Stimulated activated CD4-positive, alpha-beta T cell treated with anti-CD3 and anti-CD28 coated beads, TNF-alpha, amount 100 ng/mL, for 4 hours (primary cell): ENCODE measurements at places on chromosomes 3 and 15.

GRCh38 chr3:149085828-149086231 lies 503 bp downstream of the HLTF start:
- no peak for DNase-seq

DNA sequence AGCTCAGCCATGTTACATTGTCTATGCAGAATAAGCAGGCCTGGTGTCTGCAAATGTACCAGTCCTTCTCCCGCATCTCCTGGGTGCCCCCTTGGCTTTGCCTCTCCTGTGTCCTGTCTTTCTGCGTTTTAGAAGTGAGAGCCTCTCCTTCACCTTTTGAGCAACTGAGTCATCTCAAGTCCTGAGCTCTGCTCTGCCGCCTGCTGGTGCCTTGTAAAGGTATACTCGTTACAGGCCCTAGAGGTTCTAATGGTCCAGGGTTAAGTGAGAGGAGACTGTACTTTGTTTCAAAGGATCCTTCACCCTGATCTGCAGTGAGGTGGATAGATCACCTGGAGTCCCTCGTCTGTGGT lies 12.6 kb downstream of the GHRL start:
- DNase-seq: no peak

- no peak for DNase-seq
Observed at GRCh38 chr15:70091726-70092463, 5.8 kb downstream of the TLE3 start.

- no peak for DNase-seq
Observed at GRCh38 chr3:14448756-14449727, 46.6 kb downstream of the SLC6A6 start.

- DNase-seq: no peak
Observed at GRCh38 chr3:9930804-9931418, 2.7 kb upstream of the CRELD1 start.

DNA sequence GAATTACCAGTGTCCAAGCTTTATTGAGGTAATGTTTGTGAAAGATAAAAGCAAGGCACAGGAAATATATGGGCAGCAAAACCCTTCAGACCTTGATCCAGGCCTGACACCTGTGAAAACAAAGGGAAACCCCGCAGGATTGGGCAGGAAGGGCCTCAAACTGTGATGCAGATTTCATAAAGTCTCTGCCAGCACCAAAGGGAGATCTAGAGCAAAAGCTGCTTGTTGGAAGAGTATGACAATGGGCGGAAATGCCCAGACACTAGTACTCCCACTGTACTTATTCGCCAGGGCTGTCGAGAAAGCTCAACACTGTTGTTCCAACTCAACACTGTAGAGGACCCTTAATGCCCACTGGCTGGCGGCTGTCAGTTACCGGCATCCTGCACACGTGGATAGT lies 207.9 kb downstream of the CD47 start:
- no peak for DNase-seq

DNA sequence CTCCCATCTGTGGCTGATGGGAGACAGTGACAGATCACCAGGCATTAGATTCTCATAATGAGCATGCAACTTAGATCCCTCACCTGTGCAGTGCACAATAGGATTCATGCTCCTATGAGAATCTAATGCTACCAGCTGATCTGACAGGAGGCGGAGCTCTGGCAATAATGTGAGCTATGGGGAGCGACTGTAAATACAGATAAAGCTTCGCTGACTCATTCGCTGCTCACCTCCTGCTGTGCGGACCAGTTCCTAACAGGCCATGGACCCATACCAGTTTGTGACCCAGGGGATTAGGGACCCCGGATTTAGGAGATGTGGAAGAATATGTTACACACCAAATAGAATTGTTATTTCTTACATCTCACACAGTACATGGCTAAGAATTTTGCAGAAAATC lies 6.7 kb downstream of the ARGFX start:
- DNase-seq: no peak

DNA sequence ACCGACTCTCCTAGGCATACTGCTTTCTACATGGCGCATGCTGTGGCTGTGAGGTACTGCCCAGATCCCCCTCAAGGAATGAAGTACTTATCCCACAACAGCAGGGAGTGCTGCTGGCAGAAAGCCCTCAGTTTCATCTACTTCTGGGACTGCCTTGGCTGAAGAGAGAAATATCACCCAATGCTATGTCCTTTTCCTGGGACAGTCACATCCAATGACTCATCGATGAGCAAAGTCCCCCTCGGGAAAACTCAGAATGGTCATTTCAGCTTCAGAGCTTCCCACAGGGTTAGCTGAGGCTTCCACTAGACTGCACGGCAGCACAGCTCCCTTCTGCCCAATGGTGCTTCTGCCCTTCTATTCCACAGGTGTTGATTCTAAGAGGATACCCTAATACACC lies 3.6 kb upstream of the NMD3 start:
- DNase-seq: no peak

GRCh38 chr15:78422571-78423340 lies 15.3 kb upstream of the IREB2 start:
- DNase-seq: peak; percentile 42

- no peak for DNase-seq
Observed at GRCh38 chr15:93068581-93069199, 20.3 kb downstream of the RGMA start.

DNA sequence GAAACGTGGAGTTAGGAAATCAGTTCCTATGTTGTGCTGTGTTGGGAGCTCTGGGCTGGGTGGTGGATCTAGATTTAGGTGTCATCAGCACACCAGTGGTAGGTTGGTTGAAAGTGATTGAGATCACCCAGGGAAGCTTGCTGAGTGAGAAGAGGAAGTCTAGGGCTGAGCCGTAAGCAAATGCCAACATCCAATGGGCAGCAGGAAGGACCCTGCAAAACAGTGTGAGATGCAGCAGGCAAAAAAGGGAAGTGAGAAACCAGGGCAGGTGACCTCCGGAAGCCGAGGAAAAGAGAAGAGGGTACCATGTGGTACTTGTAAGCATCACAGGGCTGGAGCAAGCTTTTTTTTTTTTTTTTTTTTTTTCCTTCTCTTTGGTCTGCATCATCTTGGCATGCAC lies 15.9 kb upstream of the COPG1 start:
- DNase-seq: no peak

DNA sequence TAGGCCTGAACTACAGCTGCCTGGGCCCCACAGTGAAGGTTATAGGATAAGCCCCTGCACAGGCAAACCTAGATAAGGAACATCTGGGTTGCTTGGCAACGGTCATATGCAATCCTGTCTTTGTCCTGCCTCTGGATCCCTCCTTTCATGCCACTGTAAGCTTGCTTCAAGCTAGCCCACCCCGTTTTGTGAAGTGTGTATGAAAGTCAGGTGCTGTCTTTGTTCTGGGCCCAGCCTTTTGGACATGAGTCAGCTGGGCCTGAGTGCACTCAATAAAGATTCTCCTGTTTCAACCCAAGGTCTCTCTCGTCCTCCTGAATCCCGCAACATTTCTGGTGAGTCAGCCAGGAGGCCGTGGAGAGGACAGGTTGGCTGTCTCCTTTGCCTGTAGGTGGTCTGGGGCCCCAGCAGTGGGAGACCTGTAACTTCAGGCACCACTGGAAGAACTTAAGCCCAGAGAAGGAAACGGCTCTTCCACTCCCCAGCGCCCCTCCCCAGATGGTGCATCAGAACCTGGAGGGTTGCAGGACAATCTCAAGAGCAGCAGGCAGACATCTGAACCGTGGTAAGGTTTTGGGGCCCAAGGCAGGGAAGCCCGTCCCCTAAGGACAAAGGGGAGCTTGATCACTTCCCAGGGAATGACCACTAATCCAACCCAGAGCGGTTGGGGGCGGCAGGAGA lies 8.3 kb upstream of the SLC9C1 start:
- DNase-seq: no peak

DNA sequence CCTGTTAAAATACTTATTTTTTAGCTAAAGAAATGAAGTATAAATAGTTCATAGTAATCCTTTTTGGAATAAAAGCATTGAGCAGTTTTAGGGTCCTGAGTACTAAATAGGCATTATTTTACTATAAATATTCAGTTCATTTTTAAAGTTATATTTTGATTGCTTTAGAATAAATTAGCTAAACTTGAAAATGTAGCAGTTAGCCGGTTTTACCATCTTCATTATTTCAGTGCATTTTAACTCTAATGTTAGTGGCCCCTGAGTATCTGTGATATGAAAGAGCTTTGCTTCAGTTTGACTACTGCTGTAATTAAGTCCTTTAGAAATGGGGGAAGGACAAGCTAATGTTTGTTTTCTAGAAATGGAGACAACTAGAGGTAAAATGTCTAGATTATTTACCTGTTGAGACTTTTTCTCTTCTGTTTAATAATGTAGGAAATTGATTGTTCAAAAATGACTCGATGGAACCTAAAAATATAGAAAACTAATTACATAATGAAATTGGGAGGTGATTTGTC lies 3.6 kb downstream of the SMC4 start:
- no peak for DNase-seq

DNA sequence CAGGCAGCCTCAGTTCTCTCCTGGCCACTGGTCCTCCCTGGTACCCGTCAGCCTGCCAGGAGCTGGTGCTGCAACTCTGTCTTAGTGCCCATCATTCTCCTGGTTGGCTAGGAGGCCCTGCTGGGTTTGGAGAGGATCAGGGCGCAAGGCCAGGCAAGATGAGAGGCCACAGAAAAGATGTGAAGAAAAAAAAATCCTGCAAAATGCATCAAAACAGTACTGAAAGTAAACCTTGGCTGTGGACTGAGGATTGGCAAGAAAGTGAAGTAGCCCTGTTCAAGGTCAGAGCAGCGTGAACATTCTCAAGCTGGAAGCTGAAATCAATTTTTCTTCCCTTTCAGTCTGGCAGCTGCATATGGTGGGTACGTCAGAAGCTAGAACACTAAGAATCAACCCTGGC lies 74.2 kb downstream of the GTF2E1 start:
- DNase-seq: no peak

DNA sequence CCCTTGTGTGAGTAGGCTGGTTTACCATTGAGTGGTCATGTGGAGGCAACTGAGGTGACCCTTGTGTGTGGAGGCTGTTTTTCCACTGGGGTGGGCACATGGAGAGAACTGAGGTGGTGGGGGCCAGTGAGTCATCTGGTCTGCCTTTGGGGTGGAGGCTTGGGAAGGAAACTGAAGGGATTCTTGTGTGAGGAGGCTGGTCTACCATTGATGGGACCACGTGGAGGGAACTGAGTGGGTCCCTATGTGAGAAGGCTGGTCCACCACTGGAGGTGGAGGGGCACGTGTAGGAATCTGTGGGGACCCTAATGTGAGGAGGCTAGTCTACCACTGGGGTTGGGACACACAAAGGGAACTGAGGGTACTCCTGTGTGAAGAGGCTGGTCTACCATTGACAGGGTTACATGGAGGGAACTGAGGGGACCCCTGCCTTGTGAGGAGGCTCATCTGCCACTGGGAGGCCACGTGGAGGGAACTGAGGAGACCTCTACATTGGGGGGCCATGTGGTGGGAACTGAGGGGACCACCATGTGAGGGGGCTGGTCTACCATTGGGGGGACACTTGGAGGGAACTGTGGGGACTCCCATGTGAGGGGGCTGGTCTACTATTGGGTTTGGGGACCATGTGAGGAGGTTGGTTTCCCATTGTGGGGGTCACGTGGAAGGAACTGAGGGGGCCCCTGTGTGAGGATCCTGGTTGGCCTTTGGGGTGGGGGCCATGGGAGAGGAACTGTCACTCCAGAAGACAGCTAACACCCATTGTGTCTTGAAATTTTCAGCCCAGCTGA lies 164.5 kb downstream of the WNT7A start:
- DNase-seq: no peak
